ENCODE measurements at places on chromosomes 11 and 22.

DNA sequence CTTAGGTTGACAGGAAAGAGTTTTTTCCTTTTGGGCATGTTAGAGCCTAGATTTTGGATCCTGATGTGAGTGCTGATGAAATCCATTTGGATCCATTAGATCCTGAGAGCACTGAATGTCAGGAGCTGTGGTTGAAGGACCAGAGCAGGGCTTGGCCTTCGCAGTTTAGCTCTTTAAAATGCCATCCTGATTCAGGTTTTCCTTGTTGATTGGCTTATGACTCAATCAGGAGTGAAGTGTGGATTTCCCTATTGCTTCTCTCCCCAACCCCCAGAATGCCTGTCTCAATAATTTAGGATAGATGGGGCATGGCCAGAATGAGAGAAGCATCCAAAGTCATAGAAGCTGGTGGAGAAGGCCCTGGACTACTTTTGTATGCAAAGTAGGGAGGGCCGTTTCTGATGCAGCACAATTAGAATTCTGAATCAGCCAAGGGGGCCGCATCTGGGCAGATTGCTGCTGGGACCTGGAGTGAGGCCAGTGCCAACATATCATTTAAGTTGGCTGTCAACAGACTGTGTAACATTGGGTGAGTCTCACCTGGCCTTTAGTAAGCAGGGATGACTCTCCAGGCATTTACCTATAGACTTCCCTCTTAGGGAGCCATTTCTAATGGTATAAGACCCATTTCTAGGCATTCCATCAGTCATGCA is 80.5 kb downstream of the TEAD1 start:
- DNase-seq = no peak

- no peak for DNase-seq
Observed at GRCh38 chr11:41779401-41779960, 320.0 kb upstream of the LRRC4C start.

DNA sequence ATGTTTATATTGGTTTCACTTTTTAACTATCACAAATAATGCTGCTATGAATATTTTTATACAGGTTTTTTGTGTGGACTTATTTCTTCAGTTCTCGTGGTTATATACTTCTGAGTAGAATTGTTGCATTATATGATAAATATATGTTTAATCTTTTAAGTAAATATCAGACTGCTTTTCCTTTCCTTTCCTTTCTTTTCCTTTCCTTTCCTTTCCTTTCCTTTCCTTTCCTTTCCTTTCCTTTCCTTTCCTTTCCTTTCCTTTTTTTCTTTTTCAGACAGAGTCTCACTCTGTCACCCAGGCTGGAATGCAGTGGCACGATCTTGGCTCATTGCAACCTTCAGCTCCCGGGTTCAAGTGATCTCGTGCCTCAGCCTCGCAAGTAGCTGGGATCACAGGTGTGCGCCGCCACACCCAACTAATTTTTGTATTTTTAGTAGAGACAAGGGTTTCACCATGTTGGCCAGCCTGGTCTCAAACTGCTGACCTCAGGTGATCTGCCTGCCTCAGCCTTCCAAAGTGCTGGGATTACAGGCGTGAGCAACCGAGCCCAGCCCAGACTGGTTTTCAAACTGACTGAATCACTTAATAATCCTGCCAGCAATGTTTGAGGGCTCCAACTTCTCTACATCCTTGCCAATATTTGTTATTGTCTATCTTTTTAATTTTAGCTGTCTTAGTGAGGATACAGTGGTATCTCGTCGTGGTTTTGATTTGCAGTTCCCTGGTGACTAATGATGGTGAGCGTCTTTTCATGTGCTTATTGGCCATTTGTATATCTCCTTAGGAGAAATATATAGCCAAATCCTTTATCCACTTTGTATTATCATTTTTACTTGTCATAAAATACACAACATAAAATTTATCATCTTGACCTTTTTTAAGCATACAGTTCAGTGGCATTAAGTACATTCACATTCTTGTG is 21.9 kb downstream of the HTR3B start:
- DNase-seq = no peak

- DNase-seq = no peak
Observed at GRCh38 chr22:49568751-49569285, 258.9 kb downstream of the BRD1 start.

GRCh38 chr22:37752189-37753087 is 55.3 kb upstream of the GCAT start:
- DNase-seq = peak; percentile 89

- no peak for DNase-seq
Observed at GRCh38 chr11:31956310-31956709, 134.6 kb upstream of the RCN1 start.

DNA sequence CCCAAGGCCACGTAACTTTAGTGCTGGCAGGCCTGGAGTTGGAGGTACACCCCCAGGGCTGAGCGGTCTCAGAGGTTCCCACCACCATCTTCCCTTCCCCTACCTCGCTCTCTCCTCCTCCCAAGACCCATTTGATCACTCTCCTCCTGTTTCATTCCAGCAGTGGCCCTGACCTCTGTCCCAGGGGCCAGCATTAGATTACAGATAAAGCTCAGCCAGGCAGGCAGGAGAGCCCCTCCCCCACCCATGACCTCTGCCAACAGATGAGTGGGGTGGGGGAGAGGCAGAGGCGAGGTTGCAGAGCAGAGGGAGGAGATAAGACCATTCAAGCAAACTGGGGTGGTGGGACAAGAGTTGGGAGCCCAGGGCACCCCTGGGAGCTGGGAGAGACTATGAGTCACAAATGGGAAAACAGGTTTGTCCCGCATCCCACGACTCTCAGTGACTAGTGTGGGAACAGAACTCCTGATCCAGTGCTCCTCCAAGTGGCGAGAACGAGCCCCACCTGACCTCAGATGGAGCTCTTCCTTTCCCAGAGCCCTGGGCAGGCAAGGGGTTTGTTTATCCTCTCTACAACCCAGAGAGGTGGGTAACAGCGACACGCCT is 367.9 kb downstream of the MN1 start:
- DNase-seq = no peak

DNA sequence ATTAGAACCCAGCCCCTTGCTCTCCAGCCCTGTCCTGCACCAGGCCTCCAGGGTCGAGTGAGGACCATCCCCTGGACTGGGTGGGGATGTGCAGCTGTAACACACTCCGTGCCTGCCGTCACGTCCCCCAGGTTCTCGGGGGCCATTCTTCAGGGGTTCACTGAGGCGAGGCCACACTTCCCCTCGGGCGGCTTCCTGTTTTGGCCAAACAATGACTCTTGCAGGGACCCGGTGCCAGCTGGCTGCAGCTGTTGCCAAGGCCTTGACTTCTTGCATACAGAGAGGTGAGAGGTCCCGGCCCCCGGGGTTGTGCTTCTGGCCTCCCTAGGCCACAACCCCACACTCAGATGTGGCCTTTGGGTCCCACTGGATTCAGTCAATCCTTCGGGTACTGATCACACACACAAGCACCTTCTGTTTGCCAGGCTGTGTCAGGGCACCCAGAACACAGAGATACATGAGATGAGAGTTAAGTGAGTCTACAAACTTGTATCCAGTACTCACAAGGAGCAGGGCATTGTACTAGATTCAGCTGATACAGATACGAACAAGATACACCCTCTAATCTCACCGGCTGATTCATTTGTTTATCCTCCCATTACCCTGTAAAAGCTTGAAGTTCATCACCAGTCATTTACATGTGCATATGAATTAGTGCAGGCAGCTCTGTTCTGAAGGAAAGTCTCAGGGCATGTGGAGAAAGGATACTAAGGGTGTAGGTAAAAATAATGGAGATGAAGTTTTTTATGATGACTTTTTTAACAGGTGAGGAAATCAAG is 32.9 kb downstream of the LRRC32 start:
- no peak for DNase-seq

DNA sequence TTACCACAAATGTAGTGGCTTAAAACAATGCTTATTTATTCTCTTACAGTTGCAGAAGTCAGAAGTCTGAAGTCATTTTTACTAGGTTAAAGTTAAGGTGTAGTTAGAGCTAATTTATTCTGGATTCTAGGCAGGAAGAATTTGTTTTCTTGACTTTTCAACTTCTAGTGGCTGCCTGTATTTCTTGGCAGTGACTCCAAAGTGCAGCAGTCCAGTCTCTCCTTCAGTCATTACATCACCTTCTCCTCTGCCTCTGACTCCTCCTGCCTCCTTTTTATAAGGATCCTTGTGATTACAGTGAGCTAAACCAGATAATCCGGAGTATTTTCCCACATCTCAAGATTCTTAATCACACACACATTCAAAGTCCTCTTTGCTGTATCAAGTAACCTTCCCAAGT is 581.4 kb downstream of the KCNA4 start:
- DNase-seq = no peak

DNA sequence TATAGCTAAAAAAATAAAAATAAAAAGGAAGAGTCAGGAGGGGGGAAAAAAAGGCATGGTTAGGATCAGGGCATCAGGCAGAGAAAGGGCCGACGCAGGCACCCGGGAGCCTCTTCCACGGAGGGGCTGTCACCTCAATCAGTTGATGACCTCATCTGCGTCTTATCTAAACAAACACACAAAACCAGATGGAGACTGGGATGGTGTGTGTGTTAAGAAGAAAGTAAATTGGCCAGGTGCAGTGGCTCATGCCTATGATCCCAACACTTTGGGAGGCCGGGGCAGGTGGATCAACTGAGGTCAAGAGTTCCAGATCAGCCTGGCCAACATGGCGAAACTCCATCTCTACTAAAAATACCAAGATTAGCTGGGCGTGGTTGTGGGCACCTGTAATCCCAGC is 63.6 kb downstream of the DHCR7 start:
- DNase-seq = no peak

DNA sequence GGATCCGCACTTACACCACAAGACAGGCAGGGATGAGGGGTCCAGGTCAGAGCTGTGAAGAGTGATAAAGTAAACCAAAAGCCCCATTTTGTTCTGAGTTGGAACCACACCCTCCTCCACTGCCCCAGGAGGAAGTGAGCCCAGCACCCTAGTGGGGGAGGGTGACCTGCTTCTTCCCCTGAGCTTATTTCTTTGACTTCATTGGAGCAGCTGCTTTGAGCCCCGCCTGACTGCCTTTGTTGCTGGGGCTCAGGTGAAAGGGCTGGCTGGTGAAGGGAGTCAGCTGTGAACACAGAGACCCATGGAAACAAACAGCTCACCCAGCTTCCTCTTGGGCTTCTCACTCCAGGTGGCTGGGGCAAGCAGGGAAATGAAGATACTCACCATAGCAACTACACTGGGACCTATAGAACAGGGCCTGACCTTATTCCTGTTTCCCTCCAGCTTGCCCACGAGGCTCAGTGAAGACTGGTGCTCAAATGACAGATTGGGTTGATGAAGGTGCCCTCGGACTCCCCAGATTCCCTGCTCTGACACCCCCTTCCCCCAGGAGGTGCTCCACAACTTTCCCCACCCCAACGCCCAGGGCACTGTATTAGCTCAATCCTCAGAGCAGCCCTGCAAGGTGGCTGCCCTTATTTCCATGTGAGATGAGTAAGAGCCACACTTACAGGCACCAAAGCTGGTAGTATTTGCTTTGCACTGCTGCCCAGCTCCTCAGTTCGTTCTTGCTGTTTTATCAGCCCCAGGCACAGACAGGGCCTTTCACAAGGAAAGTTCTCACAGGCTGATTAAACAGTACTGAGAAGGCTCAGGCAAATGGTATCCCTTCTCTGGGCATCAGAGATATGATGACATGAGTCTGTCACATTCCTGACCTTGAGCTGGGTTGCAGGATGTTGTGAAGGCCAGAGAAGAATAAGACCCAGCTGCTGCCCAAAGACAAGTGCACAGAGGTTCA is 2.4 kb downstream of the UCP2 start:
- no peak for DNase-seq

GRCh38 chr11:133710241-133710640 is 135.1 kb downstream of the SPATA19 start:
- DNase-seq = no peak

DNA sequence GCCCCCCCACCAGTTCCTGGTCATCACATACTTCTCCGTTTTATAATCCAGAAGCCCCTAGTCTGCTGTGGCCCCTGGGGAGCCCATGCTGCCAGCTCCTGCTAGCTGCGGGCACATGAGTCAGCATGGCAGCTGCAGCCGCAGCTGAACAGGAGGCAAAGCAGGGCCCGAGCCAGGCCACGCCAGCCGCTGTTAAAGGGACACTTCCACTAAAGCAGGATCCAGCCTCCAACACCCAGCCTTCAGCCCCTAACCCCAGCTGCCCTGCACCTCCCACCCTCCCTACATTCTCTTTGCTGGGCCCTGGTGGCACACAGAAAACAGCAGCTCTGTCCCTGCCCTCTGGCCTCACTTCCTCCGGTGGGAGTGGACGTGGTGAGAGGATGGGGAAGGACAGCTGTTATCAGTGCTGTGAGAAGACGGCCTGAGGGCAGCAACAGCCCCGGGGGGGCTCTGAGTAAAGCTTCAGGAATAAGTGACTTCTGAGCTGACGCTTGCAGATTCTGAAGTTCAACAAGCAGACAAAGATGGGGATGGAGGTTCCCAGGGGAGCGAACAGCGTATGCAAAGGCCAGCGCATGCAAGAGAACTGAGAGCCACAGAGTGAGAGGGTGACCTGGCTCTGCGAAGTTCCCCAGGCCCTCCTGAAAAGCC is 688 bp upstream of the LRRC74B start:
- no peak for DNase-seq

DNA sequence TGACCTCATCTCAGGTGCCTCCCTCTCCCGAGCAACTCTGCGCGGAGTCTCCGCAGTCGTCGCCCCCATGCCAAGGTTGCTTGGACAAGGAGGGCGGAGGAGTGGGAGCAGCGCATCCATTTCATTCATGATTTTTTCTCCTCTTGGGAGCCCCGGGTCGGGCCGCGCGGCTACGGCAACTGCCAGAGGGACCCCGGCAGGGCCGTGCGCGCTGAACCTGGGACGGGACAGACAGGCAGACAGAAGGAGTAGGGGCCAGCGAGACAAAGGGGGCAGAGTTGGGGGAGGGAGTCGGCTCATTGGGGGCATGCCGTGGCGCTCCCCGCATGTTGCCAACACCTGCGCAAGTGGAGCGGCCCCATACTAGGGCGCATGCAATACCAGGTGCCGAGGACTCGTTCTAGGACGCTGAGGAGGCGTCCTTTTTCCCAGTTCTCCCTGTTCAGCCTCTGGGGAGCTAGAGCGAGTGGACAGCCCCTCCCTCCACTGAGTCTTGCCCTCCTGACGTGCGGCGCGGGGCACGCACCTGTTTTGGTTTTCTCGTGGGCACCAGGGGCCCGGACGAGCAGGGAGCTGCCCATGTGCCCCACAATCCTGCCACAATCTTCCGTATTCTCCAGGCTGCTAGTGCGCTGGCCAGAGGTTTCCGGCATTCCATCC is 501 bp upstream of the PTPN5 start:
- no peak for DNase-seq

GRCh38 chr11:61860054-61860903 is 31.1 kb downstream of the FADS3 start:
- no peak for DNase-seq

Measured in BJ (cell line).